ENCODE measurements at places on chromosomes 11 and 22.

DNA sequence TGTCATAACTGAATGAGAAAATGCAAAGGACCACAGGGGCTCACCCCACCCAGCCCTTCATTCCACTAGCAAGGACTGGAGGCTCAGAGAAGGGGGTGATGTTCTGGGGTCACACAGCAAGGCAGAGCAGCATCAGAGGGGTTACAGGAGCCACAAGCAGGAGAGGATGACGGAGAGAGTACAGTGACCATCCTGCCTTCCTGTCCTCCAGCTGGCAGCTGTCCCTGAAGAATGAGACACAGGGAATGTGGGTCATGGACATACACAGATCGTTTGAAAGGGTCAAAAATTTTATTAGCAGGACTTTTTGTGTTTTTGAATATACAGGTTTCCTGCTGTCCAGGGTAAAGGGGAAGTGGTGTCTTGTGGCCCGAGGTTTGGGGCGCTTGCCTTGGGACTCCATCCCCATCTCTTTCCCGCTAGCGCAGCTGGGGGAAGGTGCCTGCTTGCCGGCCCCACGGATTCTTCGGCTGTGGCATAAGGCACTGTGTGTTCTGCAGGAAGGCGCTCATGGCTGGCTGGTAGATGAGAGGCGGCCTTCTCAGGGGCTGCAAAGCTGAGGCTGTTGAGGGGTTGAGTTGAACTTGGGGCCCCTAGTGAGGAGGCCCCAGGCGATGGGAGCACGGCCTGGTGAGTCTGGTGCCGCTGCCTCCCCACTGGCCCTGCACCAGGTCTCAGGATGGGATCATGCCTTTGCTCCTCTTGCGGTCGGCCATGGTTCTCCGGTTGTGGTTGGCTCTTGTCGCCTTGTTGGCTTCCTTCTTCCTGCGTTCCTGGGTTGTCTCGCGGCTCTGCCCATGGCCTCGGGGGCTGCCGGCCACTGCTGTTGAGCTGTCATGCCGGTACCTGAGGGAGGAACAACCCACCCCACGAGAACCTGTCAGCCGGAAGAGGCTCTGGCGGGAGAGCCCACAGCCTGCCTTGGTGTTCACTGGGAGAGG is 21.4 kb downstream of the UQCR10 start:
- DNase-seq, result no peak

GRCh38 chr11:35376613-35377012 is 42.7 kb downstream of the SLC1A2 start:
- DNase-seq, result no peak

- no peak for DNase-seq
These were observed 76.5 kb downstream of the PDE2A start for GRCh38 chr11:72597721-72598120.

DNA sequence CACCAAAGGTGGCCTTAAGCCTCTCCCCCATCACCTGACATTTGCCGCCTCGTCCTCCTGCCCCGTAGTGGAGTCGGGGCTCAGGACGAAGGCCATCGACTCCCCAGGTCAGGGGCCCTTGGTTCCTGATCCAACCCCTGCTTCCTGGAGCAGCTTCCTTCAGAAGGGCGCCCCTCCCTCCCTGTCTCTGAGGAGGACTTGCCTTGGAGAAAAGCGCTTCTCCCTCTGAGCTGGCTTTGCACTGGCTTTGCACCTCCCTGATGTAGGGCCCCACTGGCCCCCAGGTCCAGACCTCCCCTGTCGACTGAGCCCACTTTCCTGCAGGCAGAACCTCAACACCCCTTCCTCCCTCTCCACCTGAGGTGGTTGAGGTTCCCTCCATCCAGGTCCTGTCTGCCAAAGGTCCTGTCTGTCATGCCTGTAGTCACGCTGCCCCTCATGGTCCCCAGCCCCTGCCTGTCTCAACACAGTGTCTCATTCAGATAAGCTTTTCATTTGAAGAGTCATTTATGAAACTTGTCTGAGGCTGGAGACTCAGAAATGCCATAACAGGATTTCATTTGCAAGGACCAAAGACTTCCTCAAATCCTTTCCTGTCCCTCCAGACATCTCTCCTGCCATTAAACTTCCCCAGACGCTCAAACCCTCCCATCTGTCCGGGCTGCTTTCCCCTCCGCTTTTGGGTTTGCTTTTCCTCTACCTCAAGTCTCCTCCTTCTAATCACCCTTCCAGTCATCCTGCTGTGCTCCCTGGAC is 78.4 kb downstream of the MYO7A start:
- DNase-seq, result no peak

- DNase-seq, result no peak
These were observed 51.7 kb upstream of the FBXO3 start for GRCh38 chr11:33825854-33826560.

DNA sequence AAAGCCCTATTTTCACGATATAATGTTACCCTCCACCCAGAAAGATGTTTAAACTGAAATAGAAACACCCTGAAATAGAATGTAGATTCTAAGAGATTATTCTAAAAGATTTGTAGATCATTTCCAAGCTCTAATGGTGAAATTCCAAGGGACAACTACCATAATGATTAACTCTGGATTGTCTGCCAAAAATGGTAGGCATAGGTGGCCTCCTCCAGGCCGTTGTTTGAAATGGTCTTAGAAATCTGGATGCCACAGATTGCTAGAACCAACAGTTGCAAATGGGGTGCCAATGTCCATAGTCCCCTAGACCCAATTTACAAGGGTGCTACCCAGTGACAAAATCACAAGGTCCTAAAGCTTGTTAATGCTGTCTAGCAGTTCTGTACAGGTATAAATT is 6.7 kb upstream of the SLC6A5 start:
- DNase-seq, result no peak

- no peak for DNase-seq
These were observed 34.5 kb downstream of the C11orf65 start for GRCh38 chr11:108432783-108433182.

- DNase-seq, result no peak
These were observed 3.5 kb upstream of the UVRAG start for GRCh38 chr11:75811485-75811884.

GRCh38 chr11:110797453-110797852 is 85.2 kb upstream of the ARHGAP20 start:
- no peak for DNase-seq

DNA sequence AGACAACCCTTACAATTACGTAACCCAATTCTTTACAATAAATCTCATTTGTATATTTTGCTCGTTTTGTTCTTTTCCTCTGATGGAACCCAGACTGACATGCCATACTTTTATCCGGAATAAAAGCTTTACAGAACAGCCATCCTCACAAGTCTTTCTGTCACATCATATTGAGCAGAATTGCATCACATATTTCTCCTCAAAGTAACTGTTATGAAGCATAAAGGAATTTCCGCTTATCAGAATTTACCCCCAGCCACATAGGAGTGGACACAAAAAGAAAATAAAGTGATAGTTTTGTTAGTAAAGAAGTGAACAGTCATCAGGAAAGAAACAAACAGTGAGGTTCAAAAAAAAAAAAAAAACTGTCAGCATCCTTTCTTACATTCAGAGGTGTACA is 539.5 kb upstream of the LUZP2 start:
- no peak for DNase-seq

- no peak for DNase-seq
These were observed 47.2 kb downstream of the MCHR1 start for GRCh38 chr22:40726514-40726913.

DNA sequence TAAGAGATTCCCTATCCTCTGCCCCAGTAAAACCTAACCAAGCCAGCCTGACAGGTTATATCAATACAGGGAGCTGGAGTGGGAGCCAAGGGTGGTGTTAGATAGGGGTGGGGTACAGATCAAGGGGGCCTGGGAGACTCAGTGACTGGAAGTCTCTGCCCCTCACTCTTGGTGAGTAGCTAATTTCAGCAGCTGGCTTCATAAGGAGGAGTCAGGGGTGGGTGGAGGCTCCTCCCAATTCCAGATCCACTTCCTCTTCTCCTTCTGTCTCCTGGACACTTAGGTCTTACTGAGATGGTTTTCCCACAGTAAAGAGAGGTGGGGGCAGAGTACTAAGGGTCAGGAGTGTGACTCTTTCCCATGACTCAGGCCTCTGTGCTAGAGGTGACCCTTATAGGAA is 1.1 kb upstream of the VSIG2 start:
- no peak for DNase-seq

GRCh38 chr11:57638005-57638781 is 11.5 kb downstream of the YPEL4 start:
- DNase-seq, result no peak

DNA sequence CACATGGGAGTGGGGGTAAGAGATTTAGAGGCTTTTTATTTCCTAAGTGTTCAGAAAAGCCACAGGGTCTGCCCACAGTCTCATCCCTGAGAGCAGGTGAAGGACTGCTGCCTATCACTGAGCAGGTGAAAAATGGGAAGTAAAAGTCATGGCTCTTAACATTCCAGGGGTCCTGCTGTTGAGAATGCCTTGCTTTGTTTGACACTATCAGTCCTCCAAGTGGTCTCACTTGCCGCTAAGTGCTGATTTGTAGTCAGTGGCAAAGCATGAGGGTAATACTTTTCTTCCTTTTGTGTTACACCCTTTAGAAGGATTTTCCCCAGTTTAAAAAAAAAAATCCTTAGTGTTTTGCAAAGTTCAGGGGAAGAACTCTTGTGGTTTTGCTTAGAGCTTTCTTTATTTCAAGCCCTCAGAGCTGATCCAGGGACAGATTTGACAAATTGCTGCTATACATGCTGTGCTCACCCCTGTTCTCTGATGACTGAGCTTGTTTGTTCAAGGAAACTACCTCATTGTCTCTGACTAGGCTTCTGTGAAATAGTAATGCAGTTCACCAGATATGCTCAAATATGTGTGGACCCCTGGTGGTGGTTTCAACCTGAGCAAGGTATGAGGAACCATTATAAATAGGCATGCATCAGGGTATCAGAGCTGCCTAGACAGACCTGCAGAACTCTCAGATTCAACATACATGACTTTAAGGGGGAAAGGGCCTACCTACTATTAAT is 141.0 kb downstream of the ARHGAP42 start:
- no peak for DNase-seq

GRCh38 chr22:44329179-44329796 is 16.5 kb upstream of the SHISAL1 start:
- DNase-seq, result no peak

- DNase-seq, result no peak
These were observed 38.5 kb downstream of the TCF20 start for GRCh38 chr22:42231929-42232328.

DNA sequence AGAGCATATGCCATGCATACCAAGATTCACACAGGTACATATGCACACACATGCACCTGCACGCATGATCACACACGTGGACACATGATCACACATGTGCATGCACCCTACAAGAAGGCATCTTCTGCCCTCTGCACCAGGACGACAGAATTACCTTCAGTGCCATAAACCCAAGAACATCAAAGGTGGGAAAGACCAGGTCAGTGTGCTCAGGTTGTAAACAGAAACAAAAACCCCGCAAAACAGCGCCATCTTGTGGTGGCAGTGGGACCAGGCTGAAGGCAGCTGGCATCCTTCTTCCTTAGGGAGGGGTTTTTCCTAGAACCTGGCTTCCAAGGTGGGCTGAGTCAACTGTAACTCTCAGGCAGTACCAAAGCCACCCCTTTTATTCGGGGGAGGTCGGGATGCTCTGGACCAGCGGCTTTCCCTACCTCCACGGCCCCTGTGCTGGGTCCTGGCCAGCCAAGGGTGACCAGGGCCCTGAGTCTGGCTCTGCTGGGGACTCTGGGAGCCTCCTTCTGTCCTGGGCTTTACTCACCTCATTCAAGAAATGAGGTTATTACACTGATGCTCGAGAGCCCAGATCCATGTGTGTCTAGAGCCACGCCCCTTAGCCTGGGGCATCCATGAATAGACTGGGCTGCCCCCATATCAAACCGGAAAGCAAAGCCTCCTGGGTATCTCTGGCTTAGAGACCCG is 69.4 kb upstream of the FGF3 start:
- DNase-seq, result peak; percentile 32

GRCh38 chr22:36347094-36347493 is 40.7 kb downstream of the MYH9 start:
- no peak for DNase-seq

GRCh38 chr11:43802509-43802908 is 78.1 kb upstream of the ALKBH3 start:
- no peak for DNase-seq

GRCh38 chr11:74937696-74938475 is 11.0 kb downstream of the XRRA1 start:
- no peak for DNase-seq

DNA sequence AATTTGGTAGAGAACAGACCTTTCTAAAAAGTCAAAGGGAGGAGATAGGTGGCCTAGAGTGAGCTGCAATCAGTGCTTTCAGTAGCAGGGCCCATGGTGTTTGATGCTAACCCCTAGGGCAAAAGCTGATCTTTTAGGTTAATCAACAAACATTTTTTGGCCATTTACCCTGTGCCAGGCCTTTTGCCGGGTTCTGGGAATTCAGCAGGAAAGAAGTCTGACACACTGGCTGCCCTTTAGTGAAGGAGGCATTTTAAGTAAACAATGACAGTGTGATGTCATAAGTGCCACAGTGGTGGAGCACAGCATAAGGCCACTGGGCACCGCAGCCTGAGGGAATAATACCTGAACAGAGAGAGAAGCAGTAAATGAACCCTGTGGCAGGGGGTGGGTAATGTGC is 29.0 kb downstream of the C22orf31 start:
- no peak for DNase-seq

DNA sequence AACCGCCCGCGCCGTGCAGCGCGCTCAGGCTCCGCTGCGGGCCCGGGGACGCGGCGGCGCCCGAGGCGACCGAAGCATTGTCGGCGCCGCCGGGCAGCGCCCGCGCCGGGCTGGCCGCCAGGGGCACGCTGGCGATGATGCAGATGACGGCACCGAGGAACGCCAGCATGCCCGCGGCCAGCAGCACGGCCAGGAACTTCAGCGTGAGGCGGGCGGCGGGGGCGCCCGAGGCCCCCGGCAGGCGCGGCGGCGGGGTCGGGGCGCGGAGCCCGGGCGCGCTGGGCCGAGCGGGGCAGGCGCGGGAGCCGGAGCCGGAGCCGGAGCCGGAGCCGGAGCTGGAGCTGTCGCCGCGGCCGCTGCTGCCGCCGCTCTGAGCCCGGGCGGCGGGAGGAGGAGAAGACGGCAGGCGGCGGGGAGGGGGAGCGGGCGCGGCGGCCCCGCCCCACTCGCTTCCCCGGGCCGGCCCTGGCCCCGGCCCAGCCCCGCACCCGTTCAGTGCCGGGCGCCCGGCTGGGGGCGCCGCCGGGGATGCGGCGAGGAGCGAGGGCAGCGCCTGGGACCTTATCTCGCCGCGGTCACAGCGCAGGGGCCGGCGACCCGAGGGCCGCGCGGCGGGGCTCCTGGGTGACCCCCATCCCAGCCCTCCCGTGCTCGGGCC is at the start of gene NPTXR:
Gene NPTXR (minus strand): TSS at position 372 of the 658 bp plus-strand sequence.
- no peak for DNase-seq

- no peak for DNase-seq
These were observed 129.0 kb upstream of the LDLRAD3 start for GRCh38 chr11:35814720-35815305.

Measured in thymus (tissue), 14 donors.